ENCODE measurements at places on chromosomes 4 and X. TPM values are rescaled to one million over a fixed set of nuclear protein-coding genes. Genes with fewer than 3 reads are reported as not detected.

N4BP2 gene
- polyA plus RNA-seq = 3.3 TPM

PGAM4 gene
- 0.54 TPM for polyA plus RNA-seq

- no peak for DNase-seq
- H3K4me1 ChIP-seq = 0 out of 2 replicates have a peak, but pooled peaks cover 5% of the 10 kb centered on the region
- no peaks in the 10 kb centered on the region for H3K36me3 ChIP-seq
- H3K4me3 ChIP-seq = no peak overlapping the region
- H3K27ac ChIP-seq = no peak overlapping the region
Observed at GRCh38 chr4:46432923-46433322, 43.0 kb upstream of the GABRA2 start.

GRCh38 chr4:78707793-78708192, 68.4 kb upstream of the BMP2K start:
- H3K36me3 ChIP-seq = no peaks in the 10 kb centered on the region
- H3K27me3 ChIP-seq = no peaks in the 10 kb centered on the region
- H3K27ac ChIP-seq = no peak overlapping the region
- H3K4me3 ChIP-seq = no peak overlapping the region

GRCh38 chrX:66014556-66014955, 25.3 kb downstream of the VSIG4 start:
- no peaks in the 10 kb centered on the region for H3K36me3 ChIP-seq
- no peak overlapping the region for H3K27ac ChIP-seq
- DNase-seq = no peak

DNA sequence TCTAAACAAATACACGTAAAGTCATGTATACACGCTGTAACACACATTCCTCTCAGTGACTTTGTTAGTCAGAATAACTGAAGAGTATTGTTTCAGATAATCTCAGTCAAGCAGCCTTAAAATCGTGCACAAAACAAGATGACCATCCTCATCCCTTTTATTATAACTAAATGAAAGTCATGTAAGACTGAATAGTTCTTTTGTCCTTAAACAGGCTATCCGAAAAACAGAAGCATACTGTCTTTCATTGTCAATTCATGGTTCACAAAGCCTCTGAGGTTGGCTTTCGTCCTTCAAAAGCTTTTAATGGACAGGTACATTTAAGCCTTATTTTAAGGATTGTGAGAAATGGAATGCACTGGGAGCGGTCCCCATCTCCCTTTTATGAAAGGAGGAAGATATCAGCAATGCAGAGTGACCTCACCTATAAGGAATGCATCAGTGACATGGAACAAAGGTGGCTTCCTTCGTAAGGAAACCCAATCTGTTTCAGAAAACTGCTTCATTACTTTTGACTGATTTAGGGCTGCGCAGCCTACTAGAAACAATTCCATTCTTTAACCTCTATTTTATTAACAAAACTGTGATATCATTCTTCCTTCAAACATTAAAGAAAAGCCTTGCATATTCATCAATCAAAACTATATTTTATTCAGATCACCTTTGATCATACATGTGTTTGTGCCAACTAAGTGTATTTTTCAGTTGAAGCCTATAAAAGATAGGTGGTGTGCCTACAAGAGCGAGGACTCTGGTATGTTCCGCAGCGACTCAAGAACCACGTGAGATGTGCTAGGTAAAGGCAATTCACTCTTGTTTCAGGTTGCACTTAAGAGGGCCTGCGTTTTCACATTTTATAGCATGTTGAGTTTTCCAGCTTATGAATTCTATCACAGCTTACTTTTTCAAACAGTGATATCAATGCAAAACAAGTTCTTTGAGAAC, 19.2 kb downstream of the SH3RF1 start:
- no peaks in the 10 kb centered on the region for H3K36me3 ChIP-seq
- H3K27ac ChIP-seq = peak overlapping the region; percentile 36
- H3K4me3 ChIP-seq = peak overlapping the region; percentile 1
- H3K4me1 ChIP-seq = peaks cover 10% of the 10 kb centered on the region
- no peaks in the 10 kb centered on the region for H3K27me3 ChIP-seq

- no peaks in the 10 kb centered on the region for H3K27me3 ChIP-seq
- H3K4me1 ChIP-seq = no peaks in the 10 kb centered on the region
- DNase-seq = no peak
- H3K4me3 ChIP-seq = no peak overlapping the region
- no peak overlapping the region for H3K27ac ChIP-seq
Observed at GRCh38 chr4:124065936-124066335, 646.6 kb downstream of the ANKRD50 start.

Data from H1 (cell line).